ENCODE measurements at places on chromosomes 3 and 15.

DNA sequence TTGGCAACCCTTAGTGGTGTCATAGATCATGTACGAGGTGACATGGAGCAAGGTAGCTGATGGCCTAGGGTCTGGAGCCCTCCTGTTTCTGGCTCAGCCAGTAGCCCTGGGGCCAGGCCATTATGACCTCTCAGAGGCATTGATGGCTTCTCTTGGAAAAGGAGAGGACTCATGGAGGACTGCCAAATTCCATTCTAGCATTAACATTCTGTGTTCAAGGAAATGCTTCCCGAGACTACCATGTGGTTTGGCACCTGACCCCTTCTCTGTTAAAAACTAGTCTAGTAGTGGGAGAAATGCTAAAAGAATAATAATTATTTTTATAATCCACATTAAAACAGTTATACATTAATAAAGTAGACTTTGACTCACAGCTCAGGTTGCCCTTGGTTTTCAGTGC is 40.2 kb upstream of the ADAMTSL3 start:
- no peak for DNase-seq

- DNase-seq = peak; percentile 55
Measured at GRCh38 chr3:165206454-165207266, 10.5 kb upstream of the SLITRK3 start.

- no peak for DNase-seq
Measured at GRCh38 chr3:72488738-72489035, 359.6 kb downstream of the SHQ1 start.

DNA sequence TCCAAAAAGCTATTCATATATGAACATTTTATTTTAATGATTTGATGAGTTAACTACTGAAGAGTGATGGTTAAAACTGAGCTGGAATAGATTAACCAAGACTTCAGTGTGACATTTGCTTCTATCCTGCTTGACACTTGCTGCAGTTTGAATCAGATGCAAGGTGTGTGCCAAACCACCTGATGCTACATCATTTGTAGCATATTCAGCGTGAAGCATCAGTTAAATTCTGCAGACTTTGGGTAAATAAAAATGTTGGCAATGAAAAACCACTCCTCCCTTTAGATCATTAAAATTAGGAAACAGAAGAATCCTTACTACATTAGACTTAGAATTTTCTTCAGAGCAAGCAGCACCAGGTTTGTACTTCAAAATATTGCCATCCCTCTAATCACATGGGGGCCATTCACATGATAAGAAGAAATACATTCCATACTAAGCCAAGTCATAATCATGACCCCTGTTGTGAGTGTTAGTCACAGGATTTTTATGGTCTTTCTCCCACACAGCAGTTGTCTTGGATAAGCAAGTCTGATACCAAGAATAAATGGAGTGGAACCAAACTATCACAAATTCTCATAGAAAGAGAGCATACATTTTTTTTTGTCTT is 160.7 kb upstream of the TNIK start:
- DNase-seq = no peak

DNA sequence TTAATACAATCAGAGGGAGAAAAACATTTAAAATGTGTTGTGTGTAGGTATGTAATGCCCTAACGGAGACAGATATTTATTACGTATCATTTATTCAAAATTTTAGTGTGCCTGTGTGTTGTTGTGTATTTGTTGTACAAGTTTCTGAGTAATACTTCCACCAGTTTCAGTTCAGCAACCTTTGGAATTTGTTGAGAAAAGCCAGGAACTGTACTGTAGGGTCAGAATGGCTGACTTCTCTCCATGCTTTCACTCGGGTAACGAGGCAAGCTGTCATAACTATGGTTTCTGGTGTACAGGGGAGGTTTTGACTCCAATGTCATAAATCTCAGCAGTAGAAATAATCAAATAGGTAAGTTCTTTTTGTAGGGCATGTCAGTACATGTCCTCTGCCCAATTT is 23.8 kb upstream of the CNTN6 start:
- DNase-seq = no peak

DNA sequence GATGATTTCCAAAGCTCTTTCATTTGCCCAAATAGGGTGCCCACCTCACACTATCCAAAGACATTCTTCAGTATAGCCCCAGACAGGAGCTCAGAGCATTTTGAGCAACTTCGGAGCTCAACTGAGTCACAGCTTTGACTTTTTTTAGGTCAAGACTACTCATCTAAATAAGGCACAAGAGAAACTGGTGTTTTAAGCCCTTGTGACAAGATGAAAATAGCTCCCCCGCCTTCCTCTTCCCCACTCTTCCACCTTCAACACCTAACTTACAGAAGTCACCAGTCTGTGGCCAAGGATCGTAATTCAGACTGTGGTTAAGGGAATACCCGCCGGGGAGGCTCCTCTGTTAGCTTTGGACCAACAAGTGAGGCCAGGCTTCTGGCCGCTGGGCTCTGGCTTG is 60.4 kb upstream of the CA12 start:
- no peak for DNase-seq

DNA sequence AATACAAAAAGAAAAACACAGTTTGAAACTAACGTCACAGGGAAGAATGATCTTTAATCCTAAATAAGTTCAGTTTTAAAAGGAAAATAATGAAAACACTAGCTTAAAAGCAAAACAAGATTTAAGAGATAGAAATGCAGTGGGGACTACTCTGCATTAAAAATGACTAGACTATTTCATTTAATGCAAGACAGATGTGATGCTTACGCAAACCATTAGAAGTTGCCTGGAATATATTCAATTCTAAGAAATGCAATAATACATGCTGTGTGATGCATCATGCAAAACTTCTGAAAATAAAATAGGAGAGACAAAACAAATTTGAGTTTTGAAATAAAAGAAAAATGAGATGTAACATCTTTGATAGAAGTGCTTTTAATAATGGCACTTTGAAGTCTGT is 97.6 kb upstream of the STRIT1 start:
- no peak for DNase-seq

- DNase-seq = no peak
Measured at GRCh38 chr3:37272741-37273140, 98.4 kb upstream of the LRRFIP2 start.

GRCh38 chr3:108391917-108392593 is 95.7 kb downstream of the HHLA2 start:
- no peak for DNase-seq

Data from activated CD8-positive, alpha-beta T cell treated with anti-CD3 and anti-CD28 coated beads for 36 hours (primary cell).